Left renal cortex interstitium (tissue), 4 donors: ENCODE measurements at places on chromosomes 3 and 15. TPM values are rescaled to one million over a fixed set of nuclear protein-coding genes. Genes with fewer than 3 reads are reported as not detected.

GRCh38 chr15:39934397-39935071 lies 619 bp downstream of the EIF2AK4 start:
- no peak for DNase-seq

DNA sequence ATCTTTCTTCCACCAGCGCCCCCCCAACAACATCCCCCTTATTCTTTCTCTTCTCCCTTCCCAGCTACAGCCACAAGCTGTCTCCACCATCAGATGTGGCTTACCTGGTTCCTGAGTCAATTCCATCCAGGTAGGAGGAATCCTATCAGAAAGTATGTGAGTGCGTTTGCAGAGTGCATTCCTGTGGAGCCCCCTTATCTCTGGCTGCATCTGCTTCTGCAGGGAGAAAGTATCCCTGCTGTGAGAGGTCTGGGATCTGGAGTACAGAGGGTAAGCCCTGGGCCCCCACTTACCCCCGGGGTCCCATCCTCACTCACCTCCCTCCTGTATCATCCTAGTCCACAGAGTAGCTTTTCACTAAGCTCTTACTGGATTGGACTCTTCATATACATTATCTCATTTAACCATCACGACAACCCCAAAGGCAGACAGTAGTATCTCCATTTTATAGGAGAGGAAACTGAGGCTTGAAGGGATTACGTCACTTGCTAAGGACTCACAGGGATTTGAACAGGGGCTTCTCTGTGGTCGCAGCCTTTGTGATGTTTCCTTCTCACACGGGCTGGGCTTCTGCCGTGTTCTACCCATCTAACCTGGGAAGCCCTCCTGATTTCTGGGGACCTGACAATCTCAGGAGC lies 22.2 kb upstream of the MAGEF1 start:
- DNase-seq, result no peak

Gene STRA6
- 38.3 TPM for polyA plus RNA-seq

Gene MRPS11
- polyA plus RNA-seq, result 50.5 TPM

Gene TGM4
- 0.10 TPM for polyA plus RNA-seq
